Prostate gland (tissue), 2 donors: ENCODE measurements at places on chromosomes 6 and 20.

- no peak overlapping the region for H3K4me3 ChIP-seq
- no peaks in the 10 kb centered on the region for H3K4me1 ChIP-seq
- no peaks in the 10 kb centered on the region for H3K36me3 ChIP-seq
- DNase-seq: no peak
- no peak overlapping the region for H3K27ac ChIP-seq
Observed at GRCh38 chr20:37886851-37887297, 16.1 kb upstream of the VSTM2L start.

- peak overlapping the region; percentile 68 for H3K27ac ChIP-seq
- no peak overlapping the region for H3K4me3 ChIP-seq
- no peaks in the 10 kb centered on the region for H3K27me3 ChIP-seq
- no peaks in the 10 kb centered on the region for H3K36me3 ChIP-seq
- peaks cover 4% of the 10 kb centered on the region for H3K4me1 ChIP-seq
Observed at GRCh38 chr6:127938701-127939100, 37.8 kb upstream of the THEMIS start.

- H3K27ac ChIP-seq: no peak overlapping the region
- no peaks in the 10 kb centered on the region for H3K4me1 ChIP-seq
- no peaks in the 10 kb centered on the region for H3K27me3 ChIP-seq
- H3K4me3 ChIP-seq: no peak overlapping the region
Observed at GRCh38 chr6:125498606-125499005, 196.8 kb upstream of the HDDC2 start.

- H3K4me1 ChIP-seq: no peaks in the 10 kb centered on the region
- H3K27me3 ChIP-seq: no peaks in the 10 kb centered on the region
- H3K36me3 ChIP-seq: no peaks in the 10 kb centered on the region
- no peak overlapping the region for H3K4me3 ChIP-seq
Observed at GRCh38 chr6:34055223-34055933, 90.5 kb downstream of the GRM4 start.

GRCh38 chr6:75280131-75280855 is 4.3 kb downstream of the TMEM30A start:
- no peak overlapping the region for H3K27ac ChIP-seq
- no peaks in the 10 kb centered on the region for H3K27me3 ChIP-seq
- H3K36me3 ChIP-seq: no peaks in the 10 kb centered on the region
- H3K4me3 ChIP-seq: no peak overlapping the region

DNA sequence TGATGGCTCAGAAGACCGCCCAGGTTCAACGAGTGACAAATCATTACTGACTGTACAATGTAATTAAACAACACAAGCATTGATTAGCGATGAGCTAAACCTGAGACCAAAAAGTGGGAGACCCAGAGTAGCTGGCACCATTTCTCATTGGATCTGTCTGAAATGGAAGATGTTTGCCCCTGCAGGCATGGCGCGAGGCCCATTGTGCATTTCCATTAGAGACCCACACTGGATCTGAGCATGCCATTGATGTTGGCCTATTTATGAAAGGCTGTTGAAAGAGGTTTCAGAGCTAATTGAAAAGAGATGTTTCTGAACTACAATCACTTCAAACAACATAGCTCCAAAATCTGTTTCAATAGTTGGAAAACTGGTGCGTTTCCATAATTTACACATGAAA is 196.7 kb downstream of the TFAP2B start:
- DNase-seq: no peak
- H3K36me3 ChIP-seq: no peaks in the 10 kb centered on the region
- H3K4me1 ChIP-seq: no peaks in the 10 kb centered on the region
- no peak overlapping the region for H3K27ac ChIP-seq
- H3K4me3 ChIP-seq: no peak overlapping the region

DNA sequence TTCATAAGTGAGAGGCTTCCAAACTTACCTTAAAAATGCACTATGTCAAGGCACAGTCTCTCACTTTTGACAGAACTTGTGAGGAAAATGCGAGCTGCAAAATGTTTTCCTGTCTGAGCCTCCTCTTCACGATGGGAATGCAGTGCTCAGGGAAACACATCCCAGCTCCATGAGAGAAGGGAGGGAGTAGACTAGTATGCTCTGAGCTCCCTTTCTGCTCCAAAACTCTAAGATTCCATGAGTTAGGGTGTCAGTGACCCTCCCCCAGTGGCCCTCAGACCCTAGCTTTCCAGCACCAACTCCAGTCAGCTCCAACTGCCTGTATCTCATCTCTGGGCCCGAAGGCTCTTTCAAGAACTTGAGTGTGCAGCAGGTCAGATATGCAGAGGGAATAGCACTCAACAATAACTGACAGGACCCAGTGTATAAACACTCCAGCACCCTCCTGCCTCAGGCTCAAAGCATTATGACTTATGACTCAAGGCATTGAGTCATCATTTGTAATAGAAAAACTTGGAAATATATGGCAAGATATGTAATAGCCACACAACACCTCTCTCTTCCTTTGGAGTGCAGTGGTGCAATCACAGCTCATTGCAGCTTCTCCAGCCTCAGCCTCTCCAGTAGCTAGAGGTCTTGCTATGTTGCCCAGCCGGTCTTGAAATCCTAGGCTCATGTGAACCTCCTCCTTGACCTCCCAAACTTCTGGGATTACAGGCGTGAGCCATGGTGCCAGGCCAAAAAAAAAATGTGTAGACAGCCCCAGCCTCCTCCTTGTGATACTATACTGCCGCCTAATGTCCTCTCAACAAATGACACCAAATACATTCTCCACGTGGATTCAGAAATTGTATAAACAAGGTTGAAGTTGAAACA is 16.7 kb upstream of the ENTPD6 start:
- H3K4me1 ChIP-seq: no peaks in the 10 kb centered on the region
- no peak overlapping the region for H3K4me3 ChIP-seq
- H3K27me3 ChIP-seq: no peaks in the 10 kb centered on the region
- no peaks in the 10 kb centered on the region for H3K36me3 ChIP-seq
- peak overlapping the region; percentile 35 for H3K27ac ChIP-seq

GRCh38 chr6:14533446-14533845 is 415.9 kb downstream of the CD83 start:
- no peaks in the 10 kb centered on the region for H3K4me1 ChIP-seq
- no peaks in the 10 kb centered on the region for H3K36me3 ChIP-seq
- no peak overlapping the region for H3K27ac ChIP-seq

- H3K27me3 ChIP-seq: no peaks in the 10 kb centered on the region
- H3K36me3 ChIP-seq: no peaks in the 10 kb centered on the region
- no peak for DNase-seq
- H3K27ac ChIP-seq: no peak overlapping the region
Observed at GRCh38 chr6:4603856-4604369, 172.3 kb upstream of the CDYL start.

GRCh38 chr6:34155471-34156300 is 9.8 kb upstream of the GRM4 start:
- H3K27ac ChIP-seq: no peak overlapping the region
- no peak for DNase-seq
- H3K4me1 ChIP-seq: no peaks in the 10 kb centered on the region

DNA sequence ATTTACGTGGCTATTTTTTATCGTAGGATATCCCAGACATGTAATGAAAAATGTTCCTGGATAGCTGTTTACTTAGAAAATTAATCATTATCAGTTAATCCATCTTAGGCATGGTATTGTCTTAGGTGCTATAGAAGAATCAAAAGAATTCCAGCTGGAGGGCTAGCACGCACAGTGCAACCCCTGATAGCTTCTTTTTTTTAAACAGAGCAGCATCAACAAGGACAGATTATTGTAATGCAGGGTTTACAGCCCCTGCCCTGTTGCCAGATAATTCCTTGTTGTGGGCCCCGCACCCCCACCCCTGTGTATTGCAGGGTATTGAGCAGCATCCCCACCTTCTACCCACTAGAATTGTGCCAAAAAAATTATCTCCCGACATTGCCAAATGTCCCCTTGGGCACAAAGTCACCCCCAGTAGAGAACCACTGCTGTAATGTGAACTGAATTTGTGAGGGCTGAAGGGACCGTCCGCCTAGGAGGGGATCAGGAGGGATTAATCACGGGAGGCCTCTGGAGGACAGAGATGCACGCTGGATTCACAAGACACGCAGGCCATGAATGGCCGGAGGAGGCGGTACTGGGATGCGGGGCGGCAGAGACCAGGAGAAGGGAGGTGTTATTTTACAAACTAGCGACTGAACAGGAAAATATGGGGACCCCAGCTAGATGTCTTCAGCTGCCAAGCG is 174.6 kb downstream of the ZDHHC14 start:
- H3K4me1 ChIP-seq: no peaks in the 10 kb centered on the region
- no peak overlapping the region for H3K4me3 ChIP-seq
- DNase-seq: no peak
- no peaks in the 10 kb centered on the region for H3K36me3 ChIP-seq

DNA sequence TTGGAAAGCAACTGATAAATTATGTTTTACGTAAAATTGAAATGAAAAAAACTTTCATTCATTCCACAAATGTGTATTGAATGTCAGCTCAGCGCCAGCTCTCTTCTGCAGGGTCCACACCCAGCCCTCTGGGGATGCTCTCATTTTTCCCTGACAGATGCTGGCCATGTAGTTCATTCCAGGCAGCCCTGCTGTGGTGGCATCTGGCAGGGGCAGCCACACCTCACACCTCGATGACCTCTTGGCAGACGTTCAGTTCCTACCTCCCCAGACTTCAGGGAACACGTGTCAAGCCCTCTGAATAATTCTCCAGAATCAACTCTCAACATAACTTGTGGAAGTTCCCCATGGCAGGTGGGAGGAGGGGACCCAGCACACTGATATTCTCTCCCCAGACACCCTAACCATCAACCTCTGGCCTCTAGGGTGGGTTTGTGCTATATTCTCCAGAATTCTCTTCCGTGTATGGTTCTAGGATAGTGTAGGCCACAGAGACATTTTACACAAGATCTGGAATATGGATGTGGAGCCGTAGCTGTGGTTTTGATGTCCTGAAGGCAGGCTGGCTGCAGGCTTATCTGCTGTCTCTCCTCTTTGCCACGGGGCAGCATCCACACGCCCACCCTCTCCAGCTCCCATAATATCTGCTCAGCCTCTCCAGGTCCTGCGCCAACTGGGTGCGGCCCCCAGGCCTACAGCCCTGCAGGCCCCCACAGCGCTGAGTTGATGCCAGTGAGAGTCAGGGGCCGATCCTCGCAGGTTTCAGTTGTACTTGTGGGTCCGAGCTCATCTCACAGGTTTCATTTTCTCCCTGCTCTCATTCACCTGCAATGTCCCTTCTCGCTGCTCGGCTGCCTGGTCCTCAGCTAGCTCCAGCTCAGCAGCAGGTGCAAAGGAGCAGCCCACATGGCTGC is 175.8 kb upstream of the ARID1B start:
- H3K4me3 ChIP-seq: no peak overlapping the region
- H3K36me3 ChIP-seq: no peaks in the 10 kb centered on the region
- H3K27me3 ChIP-seq: no peaks in the 10 kb centered on the region
- H3K27ac ChIP-seq: peak overlapping the region; percentile 56

DNA sequence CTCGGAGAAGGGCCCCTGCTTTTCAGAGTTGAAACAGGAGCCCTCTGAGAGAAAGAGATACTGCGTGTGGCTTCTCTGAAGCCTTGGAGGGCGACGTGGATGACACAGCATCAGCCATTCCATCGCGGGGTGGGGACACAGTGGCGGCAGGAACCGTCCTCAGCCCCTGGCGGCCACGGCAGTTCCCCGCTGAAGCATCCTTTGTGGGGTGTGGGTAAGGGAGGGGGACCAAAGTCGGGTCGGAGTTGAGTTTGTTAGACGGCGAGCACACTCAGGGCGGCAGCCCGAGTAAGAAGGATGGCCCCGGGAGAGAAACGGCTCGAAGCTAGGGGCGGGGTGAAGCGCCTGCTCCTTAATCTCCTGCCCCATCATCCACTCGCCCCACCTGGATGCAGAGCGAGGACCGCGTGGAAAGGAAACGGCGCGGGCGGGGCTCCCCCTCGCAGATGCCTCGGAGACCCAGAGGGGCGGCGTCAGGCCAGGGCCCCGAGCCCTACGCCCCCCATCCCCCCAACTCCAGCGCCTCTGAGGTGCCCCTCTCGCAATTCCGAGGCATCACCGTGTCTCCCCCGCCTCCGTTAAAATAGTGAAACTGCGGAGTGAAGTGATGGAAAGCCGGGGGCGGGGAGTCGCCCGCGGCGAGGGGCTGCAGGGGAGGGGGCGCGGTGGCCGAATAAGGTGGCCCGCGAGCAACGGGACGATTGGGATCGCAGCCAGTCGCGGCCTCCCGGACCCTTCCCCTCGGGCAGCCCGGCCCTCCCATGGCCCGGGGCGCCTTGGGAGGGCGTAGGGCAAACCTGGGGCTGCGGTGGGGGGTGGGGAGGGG is 796 bp upstream of the RREB1 start:
- peak overlapping the region; percentile 88 for H3K4me3 ChIP-seq
- peak overlapping the region; percentile 88 for H3K27ac ChIP-seq
- H3K27me3 ChIP-seq: no peaks in the 10 kb centered on the region
- no peaks in the 10 kb centered on the region for H3K36me3 ChIP-seq

GRCh38 chr20:51756653-51757052 is 11.5 kb downstream of the ATP9A start:
- no peaks in the 10 kb centered on the region for H3K36me3 ChIP-seq
- no peaks in the 10 kb centered on the region for H3K27me3 ChIP-seq
- H3K4me3 ChIP-seq: no peak overlapping the region
- H3K4me1 ChIP-seq: peaks cover 24% of the 10 kb centered on the region
- DNase-seq: no peak
